ENCODE measurements at places on chromosomes 3 and 15.
A peak's percentile ranks its signal among the peaks of the same experiment; 100 is the strongest.

- DNase-seq: no peak
Observed at GRCh38 chr3:105832644-105833043, 36.2 kb downstream of the CBLB start.

DNA sequence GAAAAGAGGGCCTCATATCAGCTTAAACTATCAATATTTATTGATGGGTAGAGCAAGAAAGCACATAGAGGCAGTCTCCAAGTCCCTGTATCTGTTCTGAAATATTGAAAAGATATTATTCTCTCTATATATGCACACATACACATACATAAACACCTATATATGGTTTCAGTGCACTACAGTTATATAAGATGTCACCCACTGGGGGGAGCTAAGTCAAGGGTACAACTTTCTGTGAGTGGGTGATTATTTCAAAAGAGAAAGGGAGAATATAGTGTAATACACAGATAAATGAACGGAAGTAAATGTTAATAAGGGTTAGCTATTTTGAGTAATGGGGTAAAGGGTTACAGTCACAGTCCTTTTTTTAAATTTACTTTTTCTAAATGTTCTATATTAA lies 8.8 kb downstream of the SNTN start:
- DNase-seq: no peak

DNA sequence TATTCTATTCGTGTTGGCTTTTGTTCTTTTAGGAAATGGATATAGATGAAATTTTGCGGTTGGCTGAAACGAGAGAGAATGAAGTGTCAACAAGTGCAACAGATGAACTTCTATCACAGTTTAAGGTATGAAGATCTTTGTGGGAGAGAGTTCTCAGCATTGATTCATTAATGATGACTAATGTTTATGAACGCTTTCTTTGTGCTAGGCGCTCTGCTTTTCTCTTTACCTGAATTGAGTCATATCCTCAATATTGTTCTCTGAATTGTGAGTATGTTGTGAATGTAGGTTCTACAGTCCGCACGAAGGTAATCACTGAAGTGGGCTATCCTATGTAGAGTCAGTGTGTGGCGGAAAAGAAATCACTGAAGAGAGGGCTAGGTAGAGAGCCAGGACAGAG lies 81.2 kb downstream of the CHD2 start:
- no peak for DNase-seq

DNA sequence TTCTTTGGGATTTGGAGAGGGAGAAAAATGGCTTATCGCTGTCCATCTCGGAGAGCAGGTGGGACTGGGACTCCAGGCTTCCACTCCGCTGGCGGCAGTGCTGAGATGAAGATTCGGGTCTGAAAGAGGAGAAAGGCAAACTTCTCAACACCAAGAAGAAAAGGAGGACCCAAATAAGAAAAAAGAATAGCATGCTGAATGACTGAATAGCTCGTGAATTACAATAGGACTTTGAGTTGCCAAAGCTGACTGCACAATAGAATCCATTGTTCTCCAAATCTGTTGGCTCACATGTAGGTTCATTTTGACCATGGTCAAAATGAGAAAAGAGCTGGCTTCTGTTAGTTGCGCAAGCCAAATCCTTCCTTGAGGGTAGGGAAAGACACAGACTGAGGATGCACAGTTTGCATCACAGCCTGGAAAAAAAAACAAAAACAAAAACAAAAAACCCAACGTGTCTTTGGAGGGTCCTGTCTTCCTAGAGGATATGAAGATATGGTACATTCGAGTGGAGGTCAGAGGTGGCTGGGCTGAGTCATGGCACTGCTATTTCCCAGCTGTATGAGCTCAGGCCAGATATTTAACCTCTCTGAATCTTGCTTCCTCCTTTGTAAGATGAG lies 59.3 kb upstream of the LMOD3 start:
- DNase-seq: peak; percentile 44

DNA sequence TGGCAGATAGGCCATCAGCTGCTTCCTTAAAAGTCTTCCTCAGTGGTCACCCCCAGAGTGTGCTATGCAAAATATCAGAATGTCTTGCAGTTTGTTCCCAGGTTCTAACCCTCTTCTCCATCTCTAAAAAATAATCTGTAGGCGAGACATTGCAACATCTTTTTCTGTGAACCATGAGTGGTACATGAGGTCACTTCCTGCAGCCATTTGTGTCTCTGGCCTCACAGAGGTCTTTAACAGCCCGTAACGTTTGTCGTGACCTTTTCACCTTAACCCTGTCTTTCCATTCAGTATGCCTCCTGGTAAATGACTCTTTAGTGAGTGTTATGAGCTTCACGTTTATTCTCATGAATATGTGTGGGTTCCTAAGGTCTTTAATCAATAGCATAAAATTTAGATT lies 145.4 kb downstream of the KLHL25 start:
- DNase-seq: peak; percentile 70

GRCh38 chr3:161694682-161695564 lies 198.3 kb downstream of the OTOL1 start:
- no peak for DNase-seq

- DNase-seq: no peak
Observed at GRCh38 chr15:81085898-81086297, 48.2 kb upstream of the CFAP161 start.

DNA sequence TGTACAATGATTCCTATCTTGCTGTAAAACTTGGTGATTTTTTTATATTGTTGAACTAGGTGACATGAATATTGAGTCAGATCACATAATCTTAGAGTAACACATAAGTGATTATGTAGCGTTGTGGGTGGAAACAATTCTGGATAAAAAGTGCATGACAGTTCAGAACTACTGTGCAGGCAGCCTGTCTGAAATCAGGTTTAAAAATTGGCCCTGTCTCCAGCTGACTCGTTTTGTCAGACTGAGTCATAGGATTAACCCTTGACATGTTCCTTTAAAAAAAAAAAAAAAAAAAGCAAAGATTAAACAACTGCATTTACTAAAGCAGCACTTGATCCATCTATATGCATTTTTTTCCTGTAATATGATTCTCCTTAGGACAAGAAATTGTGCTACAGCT lies 160.0 kb upstream of the CGNL1 start:
- DNase-seq: peak; percentile 18

DNA sequence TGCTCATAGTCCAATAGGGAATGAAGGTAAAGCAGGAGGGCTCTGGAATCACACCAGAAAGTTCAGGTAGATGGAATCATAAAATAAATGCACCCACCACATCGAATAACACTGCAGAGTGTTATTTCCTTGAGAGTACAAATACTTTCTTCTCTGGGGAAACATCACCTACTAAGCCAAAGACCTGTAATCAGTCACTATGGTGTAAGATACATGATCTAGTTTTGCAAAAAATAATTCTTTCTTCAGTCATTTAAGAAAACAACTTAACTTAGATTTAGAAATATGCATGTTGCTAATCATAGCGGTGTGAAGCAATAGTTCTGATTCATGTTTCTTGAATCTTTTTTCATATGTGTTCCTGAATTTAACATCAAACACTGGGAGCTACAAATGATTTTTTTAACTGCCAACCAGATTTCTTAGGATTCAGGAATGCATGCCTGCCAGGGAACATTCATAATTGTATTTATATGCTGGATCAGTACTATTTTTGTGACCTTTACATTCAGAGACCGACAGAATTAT lies 40.2 kb upstream of the MEIS2 start:
- DNase-seq: peak; percentile 11

DNA sequence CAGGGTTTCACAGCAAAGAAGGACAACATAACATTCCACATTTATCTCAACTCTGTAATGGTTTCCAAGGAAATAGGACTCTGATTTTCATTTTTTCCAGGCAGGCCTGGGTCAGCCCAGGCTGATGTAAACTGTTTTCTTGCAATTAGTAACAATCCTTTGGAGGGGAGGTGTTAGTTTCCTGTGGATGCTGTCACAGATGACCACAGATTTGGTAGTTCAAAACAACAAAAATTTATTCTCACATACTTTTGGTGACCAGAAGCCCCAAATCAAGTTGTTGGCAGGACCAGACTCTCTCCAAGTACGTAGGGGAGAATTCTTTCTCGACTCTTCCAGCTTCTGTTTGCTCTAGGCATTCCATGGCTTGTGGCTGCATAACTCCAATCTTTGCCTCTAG lies 88.0 kb downstream of the EDEM1 start:
- DNase-seq: peak; percentile 75

DNA sequence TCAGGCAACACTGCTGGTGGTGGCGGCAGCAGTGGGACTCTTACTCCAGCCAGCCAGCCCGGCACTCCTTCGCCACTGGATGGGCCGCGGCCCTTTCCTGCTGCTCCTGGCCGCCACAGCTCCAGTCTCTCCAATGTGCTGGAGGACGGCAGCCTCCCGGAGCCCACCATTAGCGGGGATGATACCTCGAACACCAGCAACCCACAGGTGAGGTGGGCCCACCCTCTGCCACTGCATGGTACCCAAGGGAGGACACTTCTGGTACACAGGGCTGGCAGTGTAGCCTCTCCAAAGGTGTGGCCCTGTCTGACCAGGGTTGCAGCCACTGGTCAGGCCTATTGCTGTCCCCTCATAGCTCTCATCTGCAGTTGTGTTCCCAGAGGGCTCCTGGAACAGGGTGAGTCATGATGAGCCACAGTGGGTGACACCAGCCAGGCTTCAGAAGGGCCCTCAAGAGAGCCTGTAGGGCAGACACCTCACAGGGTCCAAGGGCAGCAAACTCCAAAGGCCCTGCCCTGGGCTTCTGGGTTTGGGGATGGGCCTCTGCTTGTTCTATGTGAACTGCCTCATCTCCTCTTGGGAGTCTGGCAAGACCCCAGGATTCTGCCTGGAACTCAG lies 20.8 kb downstream of the NBEAL2 start:
- peak; percentile 30 for DNase-seq

DNA sequence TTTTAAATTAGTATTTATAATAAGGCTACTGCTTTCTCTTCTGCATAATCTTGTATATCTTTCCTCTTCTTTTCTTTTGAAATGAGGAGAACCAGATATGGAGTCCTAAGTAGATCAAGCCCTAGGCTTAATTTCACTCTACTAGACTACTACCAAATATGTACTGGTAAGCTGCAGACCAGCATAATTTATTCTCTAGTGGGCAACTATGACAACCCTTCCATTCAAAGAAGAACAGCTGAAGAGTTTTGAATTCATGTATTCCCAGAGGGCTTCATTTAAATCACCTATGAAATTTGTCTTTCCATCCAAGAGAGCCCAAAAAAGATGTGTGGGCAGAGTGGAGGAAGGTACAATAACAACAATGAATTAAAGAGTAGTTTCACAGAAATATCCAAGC lies 10.0 kb downstream of the RAD18 start:
- DNase-seq: no peak

DNA sequence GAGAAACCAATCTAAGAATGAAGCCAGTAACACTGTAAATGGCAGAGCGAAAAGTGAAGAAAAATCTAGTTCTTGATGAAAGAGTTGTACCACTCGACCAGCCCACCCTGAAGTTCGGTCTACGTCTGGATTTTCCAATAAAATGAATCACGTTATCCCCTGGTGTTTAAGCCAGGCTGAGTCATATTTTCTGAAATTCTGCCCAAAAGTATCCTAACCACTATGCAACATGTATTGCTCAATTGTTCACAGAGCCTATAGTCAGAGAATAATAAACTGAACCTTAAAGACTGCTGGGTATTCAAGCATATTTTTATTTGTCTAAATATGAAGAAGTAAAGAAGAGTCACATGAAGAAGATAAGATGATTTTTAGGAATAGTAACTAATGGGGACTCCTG lies 245.7 kb downstream of the FGF12 start:
- peak; percentile 13 for DNase-seq

- DNase-seq: no peak
Observed at GRCh38 chr3:136380530-136380929, 130.4 kb downstream of the PCCB start.

- peak; percentile 78 for DNase-seq
Observed at GRCh38 chr15:79184465-79184892, 93.9 kb upstream of the RASGRF1 start.

DNA sequence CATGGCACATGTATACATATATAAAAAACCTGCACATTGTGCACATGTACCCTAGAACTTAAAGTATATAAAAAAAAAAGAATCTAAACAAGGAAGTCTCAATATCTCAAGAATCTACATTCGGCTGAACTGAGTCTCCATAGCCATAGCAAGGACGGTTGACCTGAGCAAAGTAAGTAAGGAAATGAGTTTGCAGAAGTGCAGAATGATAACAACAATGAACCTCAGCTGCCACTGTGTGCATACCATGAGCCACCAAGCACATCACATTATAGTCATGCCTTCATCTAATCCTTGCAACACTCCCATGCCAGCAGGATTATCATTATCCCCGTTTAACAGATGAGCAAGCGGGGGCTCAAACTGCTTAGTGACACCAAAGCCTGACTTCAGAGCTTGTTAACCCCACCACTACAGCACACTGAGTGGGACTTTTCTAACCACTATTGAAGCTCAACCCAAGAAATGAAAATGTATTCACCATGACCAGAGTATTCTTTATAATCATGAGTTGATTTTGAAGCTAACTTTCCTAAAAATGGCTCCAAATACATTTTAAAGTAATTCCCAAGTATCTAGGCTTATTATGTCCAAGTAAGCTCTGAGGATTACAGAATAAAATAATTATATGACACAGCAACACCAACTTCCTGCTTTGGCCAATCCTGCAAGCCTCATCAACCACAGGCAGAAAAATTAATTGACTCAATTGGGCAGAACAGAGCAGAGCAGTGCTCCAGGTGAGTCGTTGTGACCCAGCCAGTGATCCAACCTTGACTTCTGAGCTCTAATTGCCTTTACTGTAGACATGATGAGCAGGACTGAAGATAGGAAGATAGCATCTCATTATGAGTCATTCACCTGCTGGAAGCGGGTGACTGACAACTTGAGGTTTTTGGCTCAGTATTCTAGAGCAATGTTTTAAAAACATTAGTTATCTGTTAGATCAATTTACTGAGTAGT lies 47.3 kb upstream of the IL12A start:
- no peak for DNase-seq

GRCh38 chr3:197591816-197592215 lies 36.0 kb upstream of the BDH1 start:
- DNase-seq: no peak

- peak; percentile 28 for DNase-seq
Observed at GRCh38 chr3:39434574-39434973, 28.1 kb downstream of the RPSA start.

GRCh38 chr3:171453180-171453886 lies 6.9 kb downstream of the TNIK start:
- no peak for DNase-seq

GRCh38 chr15:91424001-91424400 lies 323.9 kb downstream of the SV2B start:
- DNase-seq: no peak

- DNase-seq: no peak
Observed at GRCh38 chr15:92885224-92886041, 14.7 kb upstream of the CHD2 start.

DNA sequence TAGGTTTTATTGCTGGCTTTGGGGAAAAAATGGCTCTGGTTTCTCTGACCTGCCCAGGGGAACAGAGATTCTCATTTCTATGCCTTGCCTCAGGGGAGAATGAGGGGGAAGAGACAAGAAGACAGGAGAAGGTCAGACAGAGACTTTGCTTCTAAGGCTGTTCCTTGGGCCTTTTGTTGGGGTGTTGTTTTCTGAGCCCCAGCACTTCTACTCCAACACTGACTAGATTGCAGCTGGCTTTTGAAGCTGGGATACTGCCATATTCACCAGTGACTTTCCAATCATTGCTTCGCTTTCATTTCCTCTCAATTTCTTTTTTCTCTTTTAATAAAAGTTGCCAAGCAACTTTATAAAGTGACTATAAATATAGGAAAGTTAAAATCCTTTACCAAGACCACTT lies 143.2 kb upstream of the ARHGEF26 start:
- no peak for DNase-seq

All from GM03348 (cell line).